GM06990 (cell line): ENCODE measurements at places on chromosomes 12 and 14.

DNA sequence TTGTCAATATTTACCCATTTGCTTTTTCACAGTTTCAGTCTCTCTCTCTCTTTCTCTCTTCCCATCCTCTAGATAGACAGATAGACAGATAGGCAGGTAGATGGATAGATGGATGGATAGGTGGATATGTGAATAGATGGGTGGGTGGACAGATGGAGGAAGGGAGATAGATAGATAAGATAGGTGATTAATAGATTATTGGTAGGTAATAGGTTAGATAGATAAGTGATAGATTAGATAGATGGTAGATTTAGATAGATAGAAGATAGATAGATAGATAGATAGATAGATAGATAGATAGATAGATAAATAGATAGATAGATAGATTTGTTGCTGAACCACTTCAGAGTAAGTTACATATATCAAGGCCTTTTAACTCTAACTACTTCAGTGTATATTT lies 148.2 kb downstream of the SLC15A4 start:
- DNase-seq: no peak

DNA sequence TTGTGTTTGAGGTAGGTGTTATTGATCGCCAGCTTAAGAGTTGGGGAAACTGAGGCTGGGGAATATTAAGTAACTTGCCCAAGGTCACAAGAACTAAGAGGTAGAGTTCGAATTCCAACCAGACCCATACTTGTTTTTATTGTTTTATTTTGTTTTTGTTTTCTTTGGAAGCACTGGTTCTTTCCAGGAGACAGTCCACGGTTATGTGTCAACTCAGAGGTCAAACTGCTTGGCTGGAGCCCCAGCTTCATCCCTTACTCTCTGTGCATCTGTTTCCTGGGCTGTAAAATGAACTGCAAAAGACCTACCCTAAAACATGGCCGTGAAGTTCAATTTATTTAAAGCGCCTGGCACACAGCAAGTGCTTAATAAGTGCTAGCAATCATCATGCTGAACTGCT lies 74.4 kb upstream of the MAP1LC3B2 start:
- DNase-seq: no peak

GRCh38 chr12:108613548-108613947 lies 15.7 kb upstream of the TMEM119 start:
- DNase-seq: no peak

- DNase-seq: no peak
These were observed 105.2 kb upstream of the RPH3A start for GRCh38 chr12:112686373-112686772.

GRCh38 chr12:100528471-100529127 lies 44.9 kb upstream of the GAS2L3 start:
- no peak for DNase-seq

GRCh38 chr12:117226505-117226904 lies 36.2 kb upstream of the FBXO21 start:
- DNase-seq: no peak

DNA sequence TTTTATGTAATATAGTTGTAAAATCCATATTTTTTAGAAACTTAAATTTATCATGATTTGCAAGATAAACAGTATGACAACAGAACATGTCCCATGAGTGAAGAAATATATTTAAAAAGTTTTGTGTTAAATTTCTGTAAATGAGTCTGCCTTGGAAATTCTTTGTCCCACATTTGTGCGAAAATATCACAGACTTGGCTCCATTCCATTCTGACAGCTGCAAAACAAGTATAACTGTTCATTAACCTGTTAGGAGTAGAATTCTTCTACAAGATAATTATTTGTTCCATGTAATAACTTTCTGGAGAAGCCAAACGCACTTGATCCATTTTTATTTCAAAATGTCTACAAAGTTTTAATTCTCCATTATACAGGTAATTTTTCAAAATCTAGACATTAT lies 37.9 kb downstream of the MDM1 start:
- DNase-seq: no peak

- no peak for DNase-seq
These were observed 105.8 kb downstream of the KCNC2 start for GRCh38 chr12:75103822-75104221.

GRCh38 chr14:78764240-78764639 lies 594.1 kb downstream of the NRXN3 start:
- no peak for DNase-seq

- no peak for DNase-seq
These were observed 572.0 kb upstream of the TBX3 start for GRCh38 chr12:115255962-115256361.

GRCh38 chr12:104503191-104503590 lies 46.4 kb downstream of the CHST11 start:
- DNase-seq: no peak

DNA sequence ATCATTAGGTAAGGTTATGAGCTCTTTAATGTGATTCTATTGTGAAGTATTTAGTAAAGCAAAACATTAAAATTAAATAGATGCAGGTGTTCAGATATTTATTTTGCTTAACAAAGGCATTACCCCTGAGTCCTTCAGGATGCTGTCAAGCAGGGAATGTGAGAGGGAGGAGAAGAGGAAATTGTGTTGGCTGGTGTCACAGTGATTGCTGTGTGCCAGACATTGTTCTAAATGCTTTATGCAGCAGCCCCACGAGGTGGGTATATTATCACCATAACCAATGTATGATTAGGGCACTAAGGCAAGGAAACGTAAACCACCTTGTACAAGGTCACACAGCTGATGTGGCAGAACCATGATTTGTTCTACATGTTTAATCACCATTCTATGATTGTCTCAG lies 80.1 kb downstream of the STAB2 start:
- DNase-seq: no peak

- no peak for DNase-seq
These were observed 197.3 kb upstream of the CPNE8 start for GRCh38 chr12:39102474-39103209.

- no peak for DNase-seq
These were observed 93.6 kb upstream of the TMTC2 start for GRCh38 chr12:82593143-82593542.

GRCh38 chr12:120909633-120910298 lies 5.6 kb upstream of the SPPL3 start:
- DNase-seq: no peak

DNA sequence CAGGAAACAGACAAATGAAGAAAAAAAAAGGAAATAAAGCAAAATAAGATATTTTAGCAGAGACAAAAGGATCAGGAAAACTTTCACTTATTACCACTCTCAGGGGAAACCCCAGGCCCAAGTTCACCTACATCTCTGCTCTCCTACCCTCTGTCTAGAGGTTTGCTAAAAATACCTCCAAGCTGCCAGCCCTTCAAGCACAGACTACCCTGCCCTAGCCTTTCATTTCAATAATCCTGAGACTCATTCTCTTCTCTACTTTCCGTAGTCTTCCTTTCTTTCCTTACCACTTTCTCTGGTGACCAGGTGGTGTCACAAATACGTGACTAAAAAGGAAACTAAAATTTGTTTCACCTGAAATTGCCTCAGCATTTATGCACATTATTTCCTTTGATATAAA lies 33.8 kb downstream of the RPAP3 start:
- no peak for DNase-seq

DNA sequence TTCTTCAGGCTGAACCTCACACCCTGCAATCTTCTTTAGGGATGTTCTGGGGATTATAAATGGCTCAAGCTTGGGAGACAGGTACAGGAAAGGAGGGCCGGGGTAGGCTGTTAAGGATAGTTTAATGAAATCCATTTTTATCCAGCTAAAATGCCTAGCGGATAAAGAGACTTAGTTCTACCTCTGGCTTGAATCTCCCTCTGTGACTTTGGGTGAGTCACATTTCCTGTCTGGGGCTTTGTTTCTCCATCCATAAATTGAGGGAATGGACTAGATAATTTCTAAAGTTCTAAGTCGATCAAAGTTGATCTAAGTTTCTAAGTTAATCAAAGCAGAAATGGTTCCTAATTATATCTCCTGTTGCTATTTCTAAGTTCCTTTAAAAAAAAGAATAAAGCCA lies 319.6 kb upstream of the E2F7 start:
- no peak for DNase-seq

DNA sequence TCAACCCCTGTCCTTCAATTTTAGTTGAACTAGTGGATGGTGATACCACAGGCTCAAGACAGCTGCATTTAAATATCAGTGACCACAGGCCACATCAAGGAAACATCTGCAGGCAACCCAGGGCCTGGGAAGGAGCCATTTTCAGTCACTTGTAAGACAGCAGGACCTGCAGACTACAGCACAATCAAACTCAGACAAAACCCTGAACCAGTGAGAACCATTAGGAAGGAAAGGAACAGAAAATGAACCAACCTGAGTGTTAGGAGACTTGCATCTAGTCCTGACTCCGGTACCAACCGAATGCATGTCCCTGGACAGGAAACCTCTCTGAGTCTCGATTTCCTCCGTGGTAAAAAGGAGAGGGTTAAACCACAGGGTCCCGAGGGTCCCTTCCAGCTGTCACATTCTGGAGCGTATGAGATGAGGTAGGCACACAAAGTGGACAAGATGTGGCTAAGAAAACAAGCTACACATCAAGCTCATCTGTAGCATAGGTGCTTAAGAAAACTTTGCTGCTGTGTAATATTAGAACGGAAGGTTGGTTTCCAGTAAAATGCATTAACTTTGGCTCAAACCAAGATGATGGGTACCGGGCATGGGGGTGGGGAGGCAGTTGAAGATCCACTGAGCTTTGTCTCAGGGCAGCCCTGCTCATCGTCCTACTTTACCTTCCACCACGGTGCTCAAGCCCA lies 1.6 kb upstream of the CDKN1B start:
- peak; percentile 64 for DNase-seq

- DNase-seq: no peak
These were observed 122.5 kb upstream of the MAX start for GRCh38 chr14:65224799-65225198.

GRCh38 chr12:131003716-131004045 lies 50.0 kb downstream of the ADGRD1 start:
- no peak for DNase-seq

- no peak for DNase-seq
These were observed 233.3 kb upstream of the SSTR1 start for GRCh38 chr14:37974421-37974820.

GRCh38 chr12:27217590-27217989 lies 26.5 kb upstream of the STK38L start:
- DNase-seq: no peak

GRCh38 chr12:77337362-77337761 lies 272.0 kb upstream of the E2F7 start:
- DNase-seq: no peak

GRCh38 chr12:103640831-103641230 lies 53.8 kb downstream of the STAB2 start:
- DNase-seq: no peak

GRCh38 chr12:132214891-132215290 lies 70.6 kb downstream of the NOC4L start:
- no peak for DNase-seq

DNA sequence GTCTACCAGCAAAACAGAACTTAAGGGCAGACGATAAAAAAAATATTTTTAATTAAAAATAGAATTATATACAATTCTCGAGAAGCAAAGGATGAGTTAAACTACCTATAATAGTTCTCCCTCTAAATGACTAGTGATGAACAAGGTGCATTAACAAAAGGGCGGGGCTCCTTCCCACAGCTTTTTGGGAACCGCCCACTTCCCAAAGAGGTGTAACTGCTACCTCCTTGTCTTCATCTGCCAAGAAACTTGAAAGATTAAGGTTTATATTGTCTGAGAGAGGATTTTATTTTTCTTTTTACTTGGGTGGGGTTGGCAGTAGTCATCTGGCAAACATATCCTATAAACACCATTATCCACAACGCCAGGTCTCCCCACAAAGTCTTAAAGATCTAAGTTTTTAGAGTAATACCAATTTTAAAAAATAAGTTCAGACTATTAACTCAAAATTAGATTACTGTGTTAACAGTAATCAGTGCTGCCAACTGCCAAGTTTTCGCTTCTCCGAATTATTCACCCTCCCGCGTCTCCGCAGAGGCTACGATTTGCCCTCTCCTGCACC lies 938 bp downstream of the RALGAPA1 start:
- no peak for DNase-seq

DNA sequence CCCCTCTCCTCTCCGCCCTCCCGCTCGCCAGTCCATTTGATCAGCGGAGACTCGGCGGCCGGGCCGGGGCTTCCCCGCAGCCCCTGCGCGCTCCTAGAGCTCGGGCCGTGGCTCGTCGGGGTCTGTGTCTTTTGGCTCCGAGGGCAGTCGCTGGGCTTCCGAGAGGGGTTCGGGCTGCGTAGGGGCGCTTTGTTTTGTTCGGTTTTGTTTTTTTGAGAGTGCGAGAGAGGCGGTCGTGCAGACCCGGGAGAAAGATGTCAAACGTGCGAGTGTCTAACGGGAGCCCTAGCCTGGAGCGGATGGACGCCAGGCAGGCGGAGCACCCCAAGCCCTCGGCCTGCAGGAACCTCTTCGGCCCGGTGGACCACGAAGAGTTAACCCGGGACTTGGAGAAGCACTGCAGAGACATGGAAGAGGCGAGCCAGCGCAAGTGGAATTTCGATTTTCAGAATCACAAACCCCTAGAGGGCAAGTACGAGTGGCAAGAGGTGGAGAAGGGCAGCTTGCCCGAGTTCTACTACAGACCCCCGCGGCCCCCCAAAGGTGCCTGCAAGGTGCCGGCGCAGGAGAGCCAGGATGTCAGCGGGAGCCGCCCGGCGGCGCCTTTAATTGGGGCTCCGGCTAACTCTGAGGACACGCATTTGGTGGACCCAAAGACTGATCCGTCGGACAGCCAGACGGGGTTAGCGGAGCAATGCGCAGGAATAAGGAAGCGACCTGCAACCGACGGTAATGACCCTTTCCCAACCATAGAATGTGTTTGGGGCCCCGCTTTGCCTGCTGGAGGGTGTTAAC lies 615 bp downstream of the CDKN1B start:
- DNase-seq: peak; percentile 48

DNA sequence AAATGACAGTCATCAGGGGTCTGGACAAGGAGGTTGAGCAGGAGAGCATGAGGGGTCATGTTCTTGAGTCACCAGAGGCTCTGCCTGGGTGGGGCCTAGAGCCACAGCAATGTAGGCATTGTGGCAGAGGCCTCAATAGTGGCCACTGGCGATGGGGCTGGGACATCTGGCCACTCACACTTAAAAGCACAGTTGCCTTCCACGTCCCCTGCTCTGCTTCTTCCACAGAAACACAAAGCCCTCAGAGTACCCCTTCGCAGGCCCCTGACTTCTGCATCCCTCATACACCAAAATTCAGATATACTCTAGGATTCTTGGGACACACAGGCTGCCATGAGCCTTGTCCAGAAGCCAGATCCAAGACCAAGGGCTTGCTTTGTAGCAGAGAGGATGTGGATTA lies 2.2 kb downstream of the SLC10A1 start:
- DNase-seq: no peak

GRCh38 chr12:2101771-2102170 lies 49.0 kb downstream of the CACNA1C start:
- no peak for DNase-seq
